ENCODE measurements at places on chromosomes 4 and X.

GRCh38 chrX:132648895-132649294 lies 160.1 kb upstream of the MBNL3 start:
- DNase-seq = no peak

DNA sequence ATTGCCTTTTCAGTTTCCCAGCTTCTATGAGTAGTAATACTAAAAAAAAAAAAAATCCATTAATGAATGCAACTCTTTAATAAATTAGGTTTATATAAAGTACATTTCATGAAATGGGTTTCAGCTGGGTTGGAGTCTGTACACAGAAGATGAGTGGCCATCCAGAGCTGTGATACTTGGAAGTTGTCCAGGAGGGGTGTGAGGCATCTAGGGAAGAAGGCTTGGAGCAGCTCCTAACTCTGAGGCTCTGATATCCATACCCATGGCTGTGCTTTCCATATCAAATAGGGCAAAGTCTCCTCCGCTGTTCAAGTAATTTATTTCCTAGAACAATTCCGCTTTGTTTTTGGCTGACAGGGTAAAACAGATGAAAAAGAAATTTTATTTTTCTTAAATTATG lies 423.3 kb upstream of the TENM3 start:
- DNase-seq = peak; percentile 75

DNA sequence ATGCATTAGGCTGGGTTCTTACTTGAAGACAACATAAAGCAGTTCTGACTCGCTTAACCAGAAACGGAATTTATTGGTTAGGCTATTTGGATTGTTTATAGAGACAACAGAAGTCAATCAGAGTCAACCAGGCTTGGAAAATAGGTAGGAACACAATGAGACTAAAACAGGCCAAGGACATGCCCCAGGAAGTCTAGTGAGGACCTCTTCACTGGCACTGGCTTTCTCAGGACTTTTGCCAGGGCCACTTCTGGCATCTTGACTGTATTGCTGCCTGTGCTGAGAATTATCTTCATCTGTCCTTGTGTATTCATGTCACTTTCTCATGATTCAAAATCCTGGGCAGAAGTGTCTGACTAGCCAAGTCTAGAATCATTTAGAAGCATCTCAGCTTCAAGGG lies 19.6 kb downstream of the PGAM4 start:
- no peak for DNase-seq

- no peak for DNase-seq
Observed at GRCh38 chr4:180832073-180832472, 1411.1 kb upstream of the TENM3 start.

- DNase-seq = no peak
Observed at GRCh38 chr4:114393295-114394038, 205.1 kb upstream of the UGT8 start.

- no peak for DNase-seq
Observed at GRCh38 chr4:54746218-54746617, 88.5 kb downstream of the KIT start.

DNA sequence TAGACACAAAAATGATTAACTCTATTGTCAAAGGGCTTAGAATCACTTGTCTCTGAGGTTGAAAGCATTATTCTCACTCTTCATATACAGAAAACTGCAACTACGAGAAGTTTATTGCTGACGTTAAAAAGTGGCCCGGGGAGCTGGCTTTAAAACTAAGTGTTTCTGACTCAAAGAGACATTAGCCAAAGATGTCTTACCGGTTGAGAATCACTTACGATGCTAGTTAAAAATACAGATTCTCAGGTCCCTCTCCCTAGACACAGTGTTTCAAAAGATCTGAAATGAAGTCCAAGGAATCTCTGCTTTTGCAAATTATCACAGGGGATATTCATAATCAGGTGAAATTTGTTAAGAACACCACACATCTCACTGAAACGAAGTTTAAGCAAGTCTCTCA lies 1.2 kb downstream of the GNPDA2 start:
- no peak for DNase-seq

- DNase-seq = no peak
Observed at GRCh38 chr4:138034871-138035270, 207.3 kb downstream of the SLC7A11 start.

DNA sequence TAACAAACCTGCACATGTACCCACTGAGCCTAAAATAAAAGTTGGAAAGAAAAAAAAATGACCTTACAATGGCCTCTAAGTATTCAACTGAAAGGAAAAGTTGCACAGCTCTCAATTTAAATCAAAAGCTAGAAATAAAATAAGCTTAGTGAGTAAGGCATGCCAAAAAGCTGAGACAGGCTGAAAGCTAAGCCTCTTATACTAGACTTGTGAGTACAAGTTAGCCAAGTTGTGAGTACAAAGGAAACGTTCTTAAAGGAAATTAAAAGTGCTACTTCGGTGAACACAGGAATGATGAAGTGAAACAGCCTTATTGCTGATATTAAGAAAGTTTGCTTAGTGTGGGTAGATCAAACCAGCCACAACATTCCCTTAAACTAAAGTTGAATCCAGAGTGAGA lies 707.9 kb upstream of the PITX2 start:
- DNase-seq = no peak

DNA sequence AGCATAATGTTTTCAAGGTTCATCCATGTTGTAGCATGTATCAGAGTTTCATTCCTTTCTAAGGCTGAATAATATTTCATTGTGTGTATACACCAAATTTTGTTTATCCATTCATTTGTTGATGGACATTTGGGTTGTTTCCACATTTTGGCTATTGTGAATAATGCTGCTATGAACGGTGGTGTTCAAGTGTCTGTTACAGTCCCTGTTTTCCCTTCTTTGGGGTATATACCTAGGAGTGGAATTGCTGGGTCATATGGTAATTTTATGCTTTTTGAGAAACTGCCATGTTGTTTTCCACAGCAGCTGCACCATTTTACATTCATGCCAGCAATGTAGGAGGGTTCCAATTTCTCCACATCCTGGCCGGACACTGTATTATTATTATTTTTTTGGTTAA lies 3.4 kb upstream of the USP9X start:
- DNase-seq = no peak

DNA sequence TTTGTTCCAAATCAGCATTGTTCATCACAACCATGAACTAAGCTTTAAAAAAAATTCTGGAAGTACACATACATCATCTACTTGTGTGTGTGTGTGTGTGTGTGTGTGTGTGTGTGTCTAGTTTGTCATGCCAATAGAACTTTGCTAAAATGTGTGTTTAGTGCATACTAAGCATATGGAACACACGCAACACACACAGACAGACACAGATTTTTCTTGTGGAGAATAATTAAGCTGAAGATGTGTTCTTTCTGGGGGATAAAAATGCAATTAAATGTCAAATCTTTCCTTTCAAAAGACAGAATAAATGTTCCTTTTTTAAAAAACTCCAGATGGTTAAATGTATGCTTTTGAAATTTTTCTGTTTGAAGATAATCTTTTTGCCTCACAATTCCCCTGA lies 530.4 kb upstream of the INTU start:
- no peak for DNase-seq

GRCh38 chr4:8090744-8091301 lies 67.8 kb downstream of the ABLIM2 start:
- no peak for DNase-seq

DNA sequence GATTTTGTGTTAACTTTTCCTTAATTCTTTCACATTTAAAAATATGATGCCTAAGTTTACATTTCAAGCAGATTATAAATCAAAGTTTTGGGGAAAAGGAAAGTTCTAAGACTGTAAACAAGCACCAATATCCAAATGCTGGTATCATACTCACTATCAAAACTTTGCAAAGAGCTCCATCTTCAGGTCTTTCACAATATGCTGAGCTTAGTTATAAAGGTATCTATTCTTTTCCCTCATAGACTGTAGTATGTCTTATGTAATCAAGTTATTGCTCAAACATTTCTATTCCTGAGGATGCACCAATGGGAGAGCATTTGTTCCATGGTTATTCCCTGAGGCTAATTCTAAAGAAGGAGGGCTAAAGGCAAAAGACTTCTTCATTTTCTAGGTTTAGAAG lies 207.9 kb upstream of the FAM241A start:
- DNase-seq = no peak

DNA sequence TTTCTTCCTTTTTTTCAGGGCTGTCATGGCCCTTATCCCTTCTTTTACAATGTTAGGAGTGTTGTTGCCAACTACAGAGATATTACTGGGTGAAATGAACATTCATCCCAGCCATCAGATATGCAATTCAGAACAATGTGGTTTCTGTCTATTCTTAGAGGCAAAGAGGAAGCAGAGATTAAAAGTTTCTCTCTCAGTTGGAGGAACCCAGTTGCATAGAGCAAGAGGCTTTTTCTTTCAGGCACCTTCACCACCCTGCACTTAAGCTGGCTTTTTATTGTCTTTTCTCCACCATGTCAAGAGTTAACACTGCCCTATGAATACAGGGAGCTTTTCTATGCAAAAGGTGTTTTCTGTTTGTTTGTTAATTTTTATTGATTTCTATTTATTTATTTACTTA lies 1559.6 kb upstream of the IGFBP7 start:
- DNase-seq = no peak

DNA sequence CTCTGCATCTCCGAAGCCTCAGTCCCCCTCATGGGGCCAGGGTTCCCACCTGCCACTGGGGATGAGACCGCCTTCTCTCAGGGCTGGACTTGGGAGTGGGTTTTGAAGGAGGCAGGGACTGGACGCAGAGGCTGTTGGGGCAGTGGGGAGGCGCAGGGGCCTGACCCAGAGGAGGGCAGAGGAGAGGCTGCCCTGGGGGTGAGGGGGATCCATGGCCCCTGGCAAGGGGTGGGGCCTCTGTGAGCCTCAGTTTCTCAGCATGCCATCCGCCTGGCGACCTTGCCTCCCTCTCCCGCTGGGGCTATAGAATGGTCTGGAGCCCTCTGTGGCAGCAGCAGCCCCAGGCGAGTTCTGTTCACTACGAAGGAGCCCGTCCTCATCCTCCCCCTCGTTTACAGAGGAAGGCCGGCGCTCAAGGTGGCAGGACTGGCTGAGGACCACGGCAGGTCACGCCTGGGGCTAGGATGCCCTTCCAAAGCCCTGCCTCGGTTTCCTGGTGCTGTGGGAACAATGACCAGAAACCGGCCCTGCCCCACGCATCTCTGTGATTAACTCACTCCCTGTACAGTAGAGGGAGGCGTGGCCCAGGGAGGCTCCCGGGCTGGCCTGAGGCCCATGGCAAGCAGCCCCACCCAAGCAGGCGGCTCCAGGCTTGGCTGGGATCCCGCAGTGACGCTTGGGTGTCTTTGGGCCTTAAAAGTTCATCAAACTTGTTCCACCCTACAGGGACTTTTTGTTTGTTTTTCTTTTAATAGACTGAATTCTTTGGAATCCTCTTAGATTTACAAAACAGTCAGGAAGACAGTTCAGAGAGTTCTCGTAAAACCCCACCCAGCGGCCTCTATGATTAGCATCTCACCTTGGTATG lies 16.0 kb upstream of the SH3TC1 start:
- DNase-seq = no peak

DNA sequence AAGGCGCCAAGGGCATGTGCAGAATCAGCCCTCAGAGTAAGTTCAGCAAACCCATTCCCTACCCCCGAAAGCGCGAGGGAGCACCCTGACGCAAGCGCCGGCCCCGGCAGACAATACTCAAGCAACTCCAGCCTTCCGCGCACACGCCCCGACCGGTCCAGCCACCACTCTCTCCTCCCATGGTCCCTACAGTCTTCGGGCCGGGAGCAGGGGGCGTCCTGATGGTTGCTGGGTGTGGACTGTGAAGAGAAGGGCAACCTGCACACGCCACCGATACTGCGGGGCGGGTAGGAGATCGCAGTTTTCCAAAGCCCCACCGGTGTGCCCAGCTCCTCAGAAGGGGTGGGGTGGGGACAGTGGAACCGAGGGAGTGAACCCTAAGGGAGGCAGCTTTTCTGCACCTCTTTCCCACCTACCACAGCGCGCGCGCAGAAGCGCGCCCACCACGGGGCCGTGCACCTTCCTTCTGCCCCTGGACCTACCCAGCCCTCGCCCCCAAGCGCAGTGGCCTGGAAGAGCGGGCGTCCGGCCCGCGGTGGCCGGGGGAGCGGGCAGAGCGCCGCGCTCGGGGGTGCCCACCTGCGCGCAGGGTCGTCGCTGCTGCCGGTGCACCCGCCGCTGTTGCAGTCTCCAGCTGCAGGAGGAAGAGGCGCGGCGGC lies 650.2 kb upstream of the DIPK2B start:
- no peak for DNase-seq
